ENCODE measurements at places on chromosomes 5 and 9. TPM values are rescaled to one million over a fixed set of nuclear protein-coding genes. Genes with fewer than 3 reads are reported as not detected.
A peak's percentile ranks its signal among the peaks of the same experiment; 100 is the strongest.

Gene TMEM252
- total RNA-seq: not detected

Gene FAM153A
- not detected for total RNA-seq

- no peak for DNase-seq
Measured at GRCh38 chr9:35675204-35675603, 1.5 kb downstream of the CA9 start.

GRCh38 chr5:62649025-62649424 is 70.4 kb downstream of the LRRC70 start:
- peak; percentile 1 for DNase-seq

Data from osteoblast (primary cell).